IPS DF 19.7 (cell line): ENCODE measurements at places on chromosomes 5 and 9.
A peak's percentile ranks its signal among the peaks of the same experiment; 100 is the strongest.

DNA sequence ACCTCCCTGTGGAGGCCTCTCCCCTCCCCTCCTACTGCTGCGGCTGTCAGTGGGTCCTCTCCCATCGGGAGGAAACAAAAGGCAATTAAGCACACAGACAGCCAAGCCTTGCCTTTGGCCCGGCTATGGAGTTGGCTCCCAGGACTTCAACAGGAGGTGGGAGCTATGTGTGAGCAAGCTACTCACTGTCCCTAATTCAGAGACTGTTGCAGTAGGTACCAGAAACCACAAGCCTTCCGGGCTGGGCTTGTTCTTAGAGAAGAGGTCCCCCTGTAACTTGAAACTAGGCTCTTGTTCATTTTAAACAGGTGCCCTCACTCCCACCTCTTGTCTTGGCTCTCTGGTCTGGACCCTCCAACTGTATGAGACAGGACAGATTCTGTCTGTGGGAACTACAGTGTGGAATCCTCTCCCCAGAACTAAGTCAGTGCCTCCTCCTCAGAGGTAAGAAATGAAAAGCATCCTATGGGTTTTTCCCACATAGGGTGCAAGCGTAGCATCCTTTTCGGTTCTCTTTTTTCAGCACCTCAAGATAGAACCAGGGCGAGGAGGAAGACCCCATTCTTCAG lies 561.1 kb downstream of the EBF1 start:
- peak; percentile 5 for DNase-seq

- no peak for DNase-seq
These were observed 260.3 kb downstream of the TRIM36 start for GRCh38 chr5:114909424-114909823.

- no peak for DNase-seq
These were observed 374.0 kb downstream of the NFIB start for GRCh38 chr9:13939701-13940490.

- DNase-seq = no peak
These were observed 828 bp downstream of the NPR2 start for GRCh38 chr9:35792024-35792813.

GRCh38 chr5:164377746-164378145 lies 872.3 kb downstream of the MAT2B start:
- DNase-seq = no peak

DNA sequence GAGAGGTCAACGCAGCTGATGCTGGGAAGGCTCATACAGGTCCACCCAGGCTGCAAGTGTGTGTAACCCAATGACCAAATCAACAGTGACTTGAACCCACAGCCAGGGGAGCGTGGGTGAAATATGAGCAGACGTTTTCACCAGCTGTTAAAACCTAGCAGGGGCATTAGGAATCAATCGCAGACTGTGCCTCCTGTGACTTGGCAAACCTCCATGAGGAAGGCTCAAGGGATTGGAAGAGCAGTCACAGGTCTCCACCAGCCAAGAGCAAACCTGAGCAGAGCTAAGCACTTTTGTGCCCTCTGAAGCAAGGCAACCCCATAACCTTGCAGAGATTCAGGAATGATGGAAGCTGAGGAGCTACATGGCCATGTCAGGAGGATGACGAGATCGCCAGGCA lies 25.5 kb downstream of the INSYN2B start:
- DNase-seq = no peak

- DNase-seq = no peak
These were observed 497.6 kb upstream of the CD180 start for GRCh38 chr5:67693956-67694809.

GRCh38 chr5:156758011-156758791 lies 91.9 kb upstream of the PPP1R2B start:
- DNase-seq = no peak

DNA sequence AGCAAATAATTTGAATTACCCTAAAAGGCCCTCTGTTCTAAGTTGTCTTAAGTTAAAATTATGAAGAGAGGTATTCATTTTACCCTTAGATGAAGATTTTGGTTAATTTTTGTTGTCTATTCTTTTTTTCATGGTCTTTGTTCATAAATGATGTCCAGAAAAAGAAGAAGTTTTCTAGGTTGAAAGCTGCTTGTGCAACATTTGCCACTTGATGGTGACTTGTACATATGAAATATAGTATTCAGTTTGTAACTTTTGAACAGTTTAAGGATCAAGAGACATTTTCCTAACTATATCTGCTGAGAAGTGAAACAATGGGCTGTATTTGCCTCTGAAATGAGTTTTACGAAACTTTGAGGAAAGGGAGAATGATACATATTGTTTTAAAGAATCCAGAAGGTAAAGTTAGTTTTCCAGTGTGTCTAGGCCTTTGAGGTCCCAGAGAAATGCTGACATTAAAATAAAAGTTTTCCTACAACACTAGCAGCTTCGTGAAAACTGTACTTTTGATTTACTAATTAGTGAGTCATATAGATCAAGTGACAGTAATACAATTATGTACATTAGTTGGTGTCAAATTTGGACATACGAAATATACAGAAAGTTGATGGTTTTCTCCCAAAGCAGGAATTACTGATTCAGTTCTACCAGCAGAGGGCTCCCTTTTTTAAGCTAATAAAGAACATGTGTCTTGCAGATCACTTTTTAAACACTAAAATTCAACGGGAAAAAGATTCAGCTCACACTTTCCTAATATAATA lies 70.5 kb downstream of the PIK3R1 start:
- DNase-seq = no peak

DNA sequence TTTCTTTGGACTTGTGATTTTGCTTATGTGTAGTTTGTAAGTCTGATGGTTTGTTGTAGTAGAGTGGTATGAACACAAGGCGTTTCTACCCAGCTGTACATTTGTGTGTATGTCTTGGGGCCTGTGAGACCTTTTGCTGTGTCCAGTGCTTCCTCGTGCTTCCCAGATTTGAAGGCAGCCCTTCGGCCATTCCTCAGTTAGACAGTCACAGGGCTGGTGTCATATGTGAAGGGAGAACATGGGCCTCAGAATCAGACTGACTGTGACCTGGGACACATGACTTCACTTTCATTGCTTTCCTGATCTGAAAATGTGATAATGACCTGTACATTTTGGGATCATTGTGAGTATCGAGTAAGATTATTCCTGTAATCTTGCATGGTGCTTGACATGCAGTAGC lies 140.0 kb downstream of the TRIO start:
- no peak for DNase-seq

DNA sequence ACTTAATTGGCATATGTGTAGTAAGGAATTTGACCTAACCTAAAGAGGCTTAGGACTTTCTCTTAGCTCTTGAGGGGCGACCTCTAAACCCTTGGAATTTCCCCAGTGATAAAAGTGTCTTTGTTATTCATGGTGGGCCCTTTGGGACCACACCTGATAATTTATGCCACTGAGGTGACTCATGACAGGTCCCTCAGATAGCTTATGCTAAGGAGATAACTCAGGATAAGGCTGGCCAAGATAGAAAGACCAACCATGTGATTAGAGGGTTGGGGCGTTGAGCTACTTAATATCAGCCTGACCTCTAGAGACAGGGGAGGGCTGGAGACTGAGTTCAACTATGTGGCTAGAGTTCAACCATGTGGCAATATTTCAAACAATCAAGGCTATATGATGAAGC lies 218.1 kb downstream of the AP3B1 start:
- peak; percentile 42 for DNase-seq

DNA sequence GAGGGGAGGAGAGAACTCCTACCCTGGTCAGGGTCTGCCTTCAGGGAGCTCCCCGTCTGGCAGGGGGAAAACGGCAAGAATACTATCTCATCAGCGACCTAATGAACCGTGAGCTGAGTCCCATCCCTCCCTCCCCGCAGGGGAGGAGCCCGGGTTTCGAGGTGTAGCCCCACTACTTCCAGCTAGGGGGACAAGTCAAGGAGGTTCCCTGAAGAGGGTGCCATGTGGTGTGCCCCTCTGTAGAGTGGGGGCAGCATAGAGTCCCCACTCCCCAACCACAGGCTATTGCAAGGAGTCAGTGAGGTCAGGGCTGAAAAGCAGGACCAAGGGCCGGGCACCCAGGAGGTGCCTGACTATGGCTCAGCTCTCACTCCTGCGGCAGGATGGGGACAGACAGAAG lies 50.9 kb upstream of the RXRA start:
- peak; percentile 12 for DNase-seq

DNA sequence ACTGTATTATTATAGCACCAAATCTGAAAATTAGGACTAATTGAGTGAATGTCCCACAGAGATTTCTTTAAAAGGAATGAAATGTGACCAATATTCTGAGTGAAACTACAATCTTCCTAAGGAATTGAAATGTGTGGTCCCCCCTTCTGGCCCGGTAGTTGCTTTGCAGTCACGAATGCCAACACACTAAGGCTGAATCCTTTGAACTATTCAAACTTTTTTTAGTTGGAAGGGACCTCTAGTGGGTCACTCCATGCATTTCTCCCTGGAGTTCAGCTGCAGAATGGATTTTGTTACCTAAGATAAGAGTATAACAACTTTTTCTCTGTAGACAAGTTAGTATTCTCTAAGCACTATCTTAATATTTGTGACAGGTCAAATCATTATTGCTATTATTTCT lies 2.8 kb downstream of the CDH6 start:
- no peak for DNase-seq

GRCh38 chr5:180495292-180495691 lies 1.1 kb downstream of the CNOT6 start:
- DNase-seq = no peak

GRCh38 chr5:14231890-14232289 lies 88.7 kb downstream of the TRIO start:
- DNase-seq = no peak

DNA sequence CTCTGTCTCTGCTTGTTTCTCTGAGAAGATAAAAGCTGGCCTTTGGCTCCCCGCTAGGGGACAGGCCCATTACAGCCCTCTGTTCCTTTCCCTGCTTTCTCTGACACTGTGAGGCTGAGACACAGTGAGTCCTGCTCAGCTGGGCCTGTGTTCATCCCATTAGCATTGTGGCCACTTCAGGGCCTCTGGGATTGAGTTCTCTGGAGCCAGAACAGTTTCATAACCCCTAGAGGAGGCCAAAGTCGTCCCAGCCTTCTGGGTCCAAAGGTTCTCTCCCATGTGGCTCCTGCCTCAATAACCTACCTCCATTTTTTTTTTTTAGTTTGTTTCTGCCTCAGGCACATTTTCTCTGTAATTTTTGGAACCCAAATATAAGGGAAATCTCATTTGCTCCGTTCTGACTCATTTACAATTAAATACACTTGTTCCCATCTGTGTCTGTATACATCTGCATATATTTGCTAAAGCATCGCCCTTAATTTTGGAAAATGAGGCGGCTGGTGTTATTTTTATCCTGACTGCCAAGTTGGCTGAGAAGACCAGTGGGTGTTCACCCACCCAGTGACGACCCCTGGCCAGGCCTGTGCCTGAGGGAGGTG lies 27.3 kb upstream of the CTNNA1 start:
- DNase-seq = no peak

DNA sequence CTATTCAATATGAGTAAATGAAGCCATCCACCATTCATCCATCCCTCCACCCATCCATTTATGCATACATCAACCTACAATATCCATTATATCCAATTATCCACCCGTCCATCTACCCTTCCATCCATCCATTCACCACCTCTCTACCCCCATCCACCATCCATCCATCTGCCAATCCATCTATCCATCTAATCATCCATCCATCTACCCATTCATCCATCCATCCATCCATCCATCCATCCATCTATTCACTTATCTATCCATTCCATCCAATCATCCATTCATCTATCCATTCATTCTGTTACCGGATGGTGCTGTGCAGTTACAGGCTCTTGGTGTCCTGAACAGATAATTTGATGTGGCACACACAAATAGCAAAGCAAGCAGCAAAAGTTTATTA lies 10.7 kb downstream of the PAEP start:
- no peak for DNase-seq

- no peak for DNase-seq
These were observed 70.7 kb upstream of the RNF38 start for GRCh38 chr9:36470643-36471290.

- DNase-seq = no peak
These were observed 16.2 kb downstream of the DIAPH1 start for GRCh38 chr5:141602606-141603005.
